ENCODE measurements at places on chromosomes 7 and 10.

DNA sequence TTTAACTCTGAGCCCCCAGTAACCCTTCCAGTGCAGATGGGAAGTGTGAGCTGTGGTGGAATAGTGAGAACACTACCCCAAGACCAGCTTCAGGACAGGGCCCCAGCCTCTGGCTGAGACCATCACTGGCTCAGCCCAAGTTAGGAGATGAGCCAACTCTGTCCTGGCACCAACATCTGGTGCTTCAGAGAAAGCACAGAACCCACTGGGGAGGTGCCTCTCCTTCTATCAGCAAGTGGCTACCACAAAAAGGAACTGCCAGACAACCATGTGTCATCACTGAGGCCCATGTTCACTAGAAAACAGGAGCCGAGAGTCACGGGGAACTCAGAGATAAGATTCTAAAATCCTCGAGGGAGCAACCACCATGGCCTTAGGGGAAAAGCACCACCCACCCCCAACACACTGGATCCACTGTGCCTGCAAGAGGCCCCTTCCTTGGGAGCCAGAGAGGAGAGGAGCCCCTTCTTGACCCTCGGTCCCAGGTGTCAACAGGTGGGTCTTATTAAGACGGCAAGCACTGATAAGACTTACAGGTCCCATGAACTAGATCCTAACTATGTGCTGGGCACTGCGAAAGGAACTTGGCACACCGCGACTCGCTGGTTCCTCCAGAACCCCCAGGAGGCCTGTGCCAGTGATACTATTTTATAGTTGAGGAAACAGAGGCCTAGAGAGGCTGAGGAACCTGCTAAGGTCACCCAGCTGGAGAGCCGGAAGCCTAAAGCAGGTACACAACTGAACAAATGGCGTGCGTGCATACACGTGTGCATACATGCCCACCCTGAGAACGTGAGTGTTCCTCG lies 102.7 kb downstream of the FAM53B start:
- peak; percentile 26 for DNase-seq

DNA sequence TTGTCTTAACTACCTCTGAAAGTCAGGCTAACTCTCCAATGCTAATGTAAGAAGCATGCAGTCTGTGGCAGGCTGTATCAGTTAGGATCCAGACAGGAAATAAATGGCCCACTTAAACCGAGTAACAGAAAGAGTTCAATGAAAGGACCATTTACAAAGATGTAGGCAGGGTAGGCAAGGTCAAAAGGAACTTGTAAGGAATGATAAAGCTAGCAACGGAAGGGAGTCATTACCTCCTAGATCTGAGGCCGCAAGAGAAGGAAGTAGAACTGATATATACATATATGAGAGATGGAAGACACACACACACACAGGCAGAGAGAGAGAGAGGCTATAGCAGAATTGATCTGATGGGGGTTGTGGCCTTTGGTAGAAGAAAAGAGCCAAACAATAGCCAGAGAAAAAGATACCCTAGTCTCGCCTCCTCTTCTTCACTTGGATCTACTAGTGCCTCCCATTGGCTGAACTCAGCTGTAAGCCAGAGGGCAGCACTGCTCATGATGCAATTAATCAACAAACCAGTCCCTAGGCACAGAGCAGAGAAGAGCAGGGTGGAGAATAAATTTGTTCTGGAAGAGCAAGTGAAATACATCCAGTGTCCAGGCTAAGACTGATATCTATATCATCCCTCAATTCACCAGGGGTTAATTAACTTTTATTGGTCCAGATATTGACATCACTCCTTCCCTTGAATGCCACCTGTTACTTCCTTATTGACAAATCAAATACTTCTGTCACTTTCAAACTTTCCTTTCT lies 91.2 kb downstream of the LSMEM1 start:
- no peak for DNase-seq

- no peak for DNase-seq
Observed at GRCh38 chr7:38334163-38334562, 60.7 kb upstream of the TARP start.

DNA sequence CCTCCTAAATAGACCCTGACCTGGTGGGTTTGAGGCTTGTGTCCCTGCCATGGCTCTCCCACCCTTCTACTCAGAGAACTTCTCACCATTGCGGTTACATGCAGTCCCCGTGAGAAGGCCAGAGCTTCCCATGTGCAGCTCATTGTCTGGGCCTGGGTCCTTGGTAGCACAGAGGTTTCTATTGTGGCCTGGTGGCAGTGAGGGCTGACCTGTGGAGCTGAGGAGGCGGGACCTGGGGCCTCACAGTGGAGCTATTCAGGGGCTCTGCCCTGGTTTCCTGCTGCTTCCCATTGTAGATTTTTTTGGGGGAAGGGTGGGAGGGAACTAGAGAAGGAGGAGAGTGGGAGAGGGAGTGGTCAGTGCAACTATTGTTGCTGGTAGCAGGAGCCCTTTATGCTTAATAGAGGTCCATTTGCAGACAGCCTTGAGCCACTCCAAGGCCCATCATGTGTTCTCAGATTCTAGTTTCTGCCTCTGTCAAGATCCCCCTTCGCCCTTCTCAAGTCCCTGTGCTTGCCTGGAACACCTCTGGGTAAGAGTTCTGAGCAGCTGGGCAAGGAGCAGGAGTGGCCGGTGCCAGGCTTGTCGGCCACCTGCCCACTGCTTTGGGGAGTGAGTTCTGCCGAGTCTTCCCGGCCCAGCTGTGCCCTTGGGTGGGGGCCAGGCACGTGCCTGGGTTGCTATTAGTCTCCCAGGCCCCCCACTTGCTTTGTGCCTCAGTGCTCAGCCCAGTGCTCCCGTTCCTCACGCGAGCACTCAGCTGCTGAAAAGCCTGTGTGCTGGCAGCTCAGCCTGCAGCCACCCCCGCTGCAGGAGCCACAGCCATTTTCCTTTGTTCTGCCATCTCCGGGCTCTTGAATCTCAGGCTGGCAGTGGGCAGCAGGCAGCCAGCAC lies 10.7 kb downstream of the TSPAN14 start:
- no peak for DNase-seq

GRCh38 chr10:78623578-78624215 lies 445.1 kb upstream of the ZMIZ1 start:
- no peak for DNase-seq

DNA sequence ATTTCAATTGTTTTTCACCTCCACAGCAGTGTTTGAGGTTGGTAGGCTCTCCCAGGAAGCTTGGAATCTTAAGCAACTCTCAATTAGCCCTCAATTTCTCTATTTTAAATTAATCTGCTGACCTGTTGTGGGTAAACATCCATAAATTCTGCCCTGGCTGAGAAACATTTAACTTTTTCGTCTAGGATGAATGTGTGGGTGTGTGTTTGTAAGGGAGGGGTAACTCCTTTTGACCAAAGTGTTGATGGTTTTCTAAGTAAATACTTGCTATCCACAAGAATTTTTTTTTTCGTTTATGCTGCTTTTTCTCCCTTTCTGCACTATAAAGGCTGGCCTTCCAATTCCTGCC lies 973 bp downstream of the PPP3CB start:
- no peak for DNase-seq

All from CD4-positive, alpha-beta T cell (primary cell).